ENCODE measurements at places on chromosomes 2 and 18.

DNA sequence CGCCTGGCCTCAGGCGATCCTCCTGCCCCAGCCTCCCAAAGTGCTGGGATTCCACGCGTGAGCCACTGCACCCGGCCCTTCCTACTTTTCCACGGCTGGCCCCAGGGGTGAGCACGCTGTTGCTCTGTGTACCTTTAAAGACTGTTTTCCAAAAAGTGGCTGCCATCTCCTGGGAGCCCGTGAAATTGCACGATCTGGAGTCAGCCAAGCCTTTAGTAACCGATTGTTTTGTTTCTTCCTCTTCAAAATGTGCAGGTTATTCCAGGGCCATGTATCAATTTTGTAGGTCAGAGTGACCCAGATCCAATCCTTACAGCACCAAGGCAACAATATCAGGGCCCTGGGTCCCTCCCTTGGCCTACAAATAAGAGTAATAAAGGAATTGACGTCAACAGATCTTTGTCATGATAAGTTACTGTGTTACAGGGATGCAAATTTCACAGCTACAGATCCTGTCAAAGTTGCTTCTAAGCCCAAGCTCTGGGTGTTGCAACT is 135.6 kb upstream of the ZNF236 start:
- peak; percentile 30 for DNase-seq

DNA sequence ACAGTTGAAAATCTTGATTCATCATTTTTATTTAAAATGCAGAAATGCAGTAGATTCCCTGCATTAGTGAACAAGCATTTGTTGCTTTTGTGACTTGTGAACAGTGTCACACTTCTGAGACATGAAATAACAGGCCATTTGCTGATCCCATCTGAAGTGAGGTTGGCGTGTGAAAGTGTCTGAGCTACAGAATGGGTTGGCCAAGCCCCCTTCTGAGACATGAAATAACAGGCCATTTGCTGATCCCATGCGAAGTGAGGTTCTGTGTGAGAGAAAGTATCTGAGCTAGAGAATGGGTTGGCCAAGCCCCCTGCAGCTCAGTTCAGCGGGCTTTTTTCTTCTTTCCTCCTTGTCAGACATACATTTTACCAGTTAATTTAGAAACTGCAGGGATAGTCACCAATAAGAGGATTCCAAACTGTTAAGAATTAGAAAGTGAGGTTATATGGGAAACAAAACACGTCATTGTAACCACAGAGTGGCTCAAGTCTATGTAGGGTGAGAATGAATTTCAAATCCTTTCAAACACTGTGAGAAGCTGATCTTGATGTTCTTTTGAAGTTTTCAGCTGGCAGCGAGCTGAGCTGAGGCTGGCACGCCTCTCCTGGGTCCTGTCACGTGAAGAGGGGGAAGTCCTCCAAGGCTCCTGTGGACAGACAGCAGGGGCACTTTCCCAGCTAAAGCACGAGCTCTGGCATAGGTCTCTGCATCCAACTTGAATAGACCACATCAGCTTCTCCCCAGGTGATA is 339.2 kb upstream of the SALL3 start:
- DNase-seq = no peak

- no peak for DNase-seq
Observed at GRCh38 chr2:105324101-105324500, 5.4 kb downstream of the TGFBRAP1 start.

DNA sequence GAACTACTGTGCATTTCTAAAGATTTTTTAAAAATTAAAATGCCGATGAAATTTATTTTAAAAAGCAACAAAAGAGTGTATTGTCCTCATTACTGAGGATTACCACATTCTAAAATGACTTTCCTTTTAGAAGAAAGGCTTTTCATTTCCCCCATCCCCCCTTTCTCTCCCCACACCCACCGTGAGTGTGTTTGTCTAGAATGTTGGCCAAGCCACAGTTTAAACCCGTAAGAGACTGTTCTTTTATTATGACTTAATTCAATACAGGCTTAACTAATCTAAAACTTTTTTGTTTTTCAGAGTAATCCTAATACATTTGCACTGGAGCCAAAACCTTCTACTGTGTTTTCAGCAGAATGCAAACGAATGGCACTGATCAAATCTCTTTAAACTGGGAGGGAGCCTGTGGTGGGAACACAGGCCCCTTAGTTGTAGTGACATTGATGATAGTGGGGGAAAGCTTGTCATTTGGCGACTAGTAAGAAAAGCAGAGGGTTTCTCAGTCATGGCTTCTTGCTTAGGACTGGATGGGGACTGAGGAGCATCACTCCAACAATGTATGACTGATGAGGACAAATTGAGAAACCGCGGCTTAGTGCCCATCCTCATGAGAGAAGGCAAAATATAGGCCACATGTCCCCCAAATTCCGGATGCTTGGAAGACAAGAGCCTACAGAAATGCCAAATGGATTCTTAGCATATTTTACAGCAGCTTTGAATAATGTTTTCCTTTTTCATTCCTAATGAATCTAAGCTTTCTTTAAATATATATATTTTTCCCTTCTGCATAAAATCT is 154.0 kb upstream of the SMIM21 start:
- DNase-seq = no peak

- no peak for DNase-seq
Observed at GRCh38 chr2:76008001-76008702, 297.4 kb upstream of the GCFC2 start.

- no peak for DNase-seq
Observed at GRCh38 chr2:29187926-29188325, 72.7 kb downstream of the CLIP4 start.

DNA sequence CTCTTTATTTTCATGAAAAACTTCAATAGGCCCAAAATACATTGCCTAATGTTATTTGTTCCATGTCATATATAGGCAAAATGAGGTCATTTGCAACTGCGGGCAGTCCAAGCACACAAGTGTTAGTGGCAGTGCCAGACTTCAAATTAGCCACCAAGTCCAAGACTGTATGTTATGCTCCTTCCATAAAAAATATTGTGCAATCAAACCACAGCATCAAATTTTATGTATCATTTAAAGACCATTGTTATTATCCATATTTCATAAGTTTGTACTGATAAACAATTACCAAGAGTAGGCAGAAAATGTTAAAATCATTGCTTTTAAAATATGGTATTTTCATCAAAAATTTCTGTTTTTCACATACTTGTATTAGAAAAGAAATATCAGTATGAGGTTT is 54.1 kb downstream of the XIRP2 start:
- DNase-seq = no peak

DNA sequence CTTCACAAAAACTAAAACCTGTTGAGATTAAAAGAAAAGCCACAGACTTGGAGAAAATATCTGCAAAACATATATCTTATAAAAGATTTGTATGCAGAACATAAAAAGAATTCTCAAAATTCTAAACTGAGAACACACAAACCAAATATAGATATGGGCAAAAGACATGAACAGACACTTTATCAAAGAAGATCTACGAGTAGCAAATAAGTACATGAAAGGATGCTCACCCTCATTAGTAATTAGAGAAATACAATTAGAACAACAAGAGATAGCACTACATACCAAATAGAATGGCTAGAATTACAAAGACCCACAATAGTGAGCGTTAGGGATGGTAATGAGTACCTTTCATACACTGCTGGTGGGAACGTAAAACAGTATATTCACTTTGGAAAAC is 63.9 kb upstream of the ZNF397 start:
- no peak for DNase-seq

DNA sequence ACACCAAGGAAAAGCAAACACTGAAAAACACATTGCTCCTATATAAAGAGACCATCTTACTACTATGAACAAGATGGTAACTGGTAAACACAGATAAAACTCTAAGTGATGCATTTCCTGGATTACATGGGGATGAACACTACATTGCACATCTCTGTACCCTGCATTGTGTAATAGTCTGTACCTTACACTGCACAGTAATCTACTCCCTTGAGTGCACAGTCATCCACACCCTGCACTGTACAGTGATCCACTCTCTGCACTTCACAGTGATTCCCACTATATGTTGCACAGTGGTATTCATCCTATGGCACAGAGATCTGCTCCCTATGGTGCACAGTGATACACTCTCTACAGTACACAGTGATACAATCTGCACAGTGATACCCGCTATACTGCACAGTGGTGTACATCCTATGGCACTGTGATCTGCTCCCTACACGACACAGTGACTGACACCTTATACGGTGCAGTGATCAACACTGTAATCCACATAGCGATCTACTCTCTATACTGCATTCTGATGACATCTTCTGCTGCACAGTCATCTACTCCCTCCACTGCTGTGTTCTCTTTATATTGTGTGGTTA is 462.2 kb upstream of the RGPD4 start:
- DNase-seq = no peak

DNA sequence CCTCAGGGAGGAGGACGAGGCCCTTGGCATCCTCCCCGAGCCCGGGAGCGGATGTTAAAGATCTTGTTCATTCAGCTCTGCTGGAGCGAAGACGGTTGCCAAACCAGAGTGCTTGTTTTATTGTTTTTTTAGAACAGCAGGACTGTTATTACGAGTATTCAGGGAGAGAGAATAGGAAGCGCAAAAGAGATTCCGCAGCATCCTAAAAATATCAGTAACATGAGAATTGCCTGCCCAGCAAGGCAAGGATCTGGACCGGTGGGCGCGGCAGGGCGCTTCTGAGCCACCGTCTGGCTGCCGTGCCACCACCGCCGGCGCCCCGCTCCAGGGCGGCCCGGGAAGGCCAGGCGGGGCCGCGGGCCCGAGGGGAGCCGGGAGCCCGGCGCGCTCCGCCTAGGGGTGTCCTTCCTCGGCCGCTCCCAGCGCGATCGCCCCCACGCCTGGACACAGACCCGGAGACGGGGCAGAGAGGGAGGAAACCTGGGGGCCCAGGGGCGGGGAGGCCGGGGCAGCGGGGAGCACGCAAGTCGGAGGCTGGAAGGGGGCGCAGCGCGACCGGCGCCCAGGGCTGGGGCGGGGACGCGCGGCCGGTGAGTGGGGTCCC is 843 bp downstream of the CYS1 start:
- peak; percentile 11 for DNase-seq

GRCh38 chr2:102588213-102588939 is 31.0 kb upstream of the SLC9A2 start:
- DNase-seq = no peak

- DNase-seq = no peak
Observed at GRCh38 chr18:77137851-77138250, 5.3 kb upstream of the MBP start.

DNA sequence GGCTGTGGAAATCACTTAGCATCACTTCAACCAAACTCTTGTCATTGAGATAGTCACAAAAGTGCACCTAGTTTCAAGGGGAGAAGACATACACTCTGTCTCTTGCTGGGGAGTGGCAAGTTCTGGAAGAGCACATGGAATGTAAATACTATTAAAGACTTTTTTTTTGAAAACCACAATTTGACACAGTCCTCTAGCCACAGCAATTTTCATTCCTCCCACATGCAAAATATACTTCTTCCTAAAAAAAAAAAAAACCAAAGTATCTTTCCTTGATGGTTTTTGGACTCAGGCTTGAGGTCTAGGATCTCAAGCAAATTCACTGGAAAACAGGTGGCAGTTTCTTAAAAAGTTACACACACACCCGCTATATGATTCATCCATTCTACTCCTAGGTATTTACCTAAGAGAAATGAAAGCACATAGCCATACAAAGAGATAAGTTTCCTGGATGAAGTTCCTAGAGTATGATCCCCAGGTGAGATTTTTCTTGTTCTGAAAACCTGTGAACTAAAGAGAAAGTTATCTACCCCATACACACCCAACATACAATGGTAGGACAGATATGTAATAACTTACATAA is 295.8 kb downstream of the SP3 start:
- no peak for DNase-seq

DNA sequence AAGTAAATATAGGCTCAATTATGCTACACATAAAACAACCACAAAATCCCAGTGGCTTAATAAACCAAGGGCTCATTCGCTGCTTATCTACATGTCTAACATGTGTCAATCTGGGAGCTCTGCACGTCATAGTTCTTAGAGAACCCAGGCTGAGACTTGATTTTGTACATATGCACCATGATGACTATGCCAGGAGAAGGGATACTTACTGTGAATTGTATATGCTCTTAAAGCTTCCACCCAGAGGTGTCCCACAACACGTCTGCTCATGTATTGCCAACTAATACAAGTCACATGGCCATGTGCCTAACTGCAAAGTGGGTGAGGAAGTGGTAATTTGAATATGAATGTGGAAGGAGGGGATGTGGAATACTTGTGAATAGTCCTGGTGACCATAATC is 262.1 kb downstream of the CPS1 start:
- no peak for DNase-seq

- no peak for DNase-seq
Observed at GRCh38 chr2:237861875-237862527, 2.6 kb downstream of the RAMP1 start.

DNA sequence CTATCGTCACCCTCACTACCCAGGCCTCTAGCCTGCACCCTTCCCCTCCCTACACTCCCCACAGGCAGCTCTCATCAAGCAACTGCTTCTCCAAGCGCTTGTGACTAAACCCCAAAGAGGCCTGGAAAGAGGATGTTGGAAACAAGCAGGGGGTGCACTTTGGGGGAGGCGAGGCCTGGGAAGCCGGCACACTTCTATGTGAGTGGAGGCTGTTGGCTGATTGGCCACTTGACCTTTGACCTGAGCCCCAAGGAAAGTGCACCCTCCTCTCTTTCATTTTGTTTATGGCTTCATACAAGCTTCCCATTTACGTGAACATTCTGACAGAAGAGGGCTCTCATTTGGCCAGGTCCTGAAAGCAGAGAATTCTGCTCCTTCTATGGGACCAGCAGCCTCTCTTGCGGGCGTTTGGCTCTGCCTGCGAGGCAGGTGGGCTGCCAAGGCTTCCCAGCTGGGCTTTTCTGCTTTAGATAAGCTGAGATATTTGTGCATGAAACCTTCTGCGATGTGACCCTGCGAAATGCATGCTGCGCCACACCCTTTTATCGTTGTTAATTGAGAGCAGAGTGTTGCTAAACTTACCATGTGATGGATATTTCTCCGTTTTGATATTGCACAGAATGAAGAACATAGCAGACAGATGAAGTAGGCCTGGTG is 134.8 kb upstream of the NCK2 start:
- DNase-seq = no peak

GRCh38 chr18:45621061-45621511 is 5.8 kb downstream of the SLC14A2 start:
- peak; percentile 60 for DNase-seq

DNA sequence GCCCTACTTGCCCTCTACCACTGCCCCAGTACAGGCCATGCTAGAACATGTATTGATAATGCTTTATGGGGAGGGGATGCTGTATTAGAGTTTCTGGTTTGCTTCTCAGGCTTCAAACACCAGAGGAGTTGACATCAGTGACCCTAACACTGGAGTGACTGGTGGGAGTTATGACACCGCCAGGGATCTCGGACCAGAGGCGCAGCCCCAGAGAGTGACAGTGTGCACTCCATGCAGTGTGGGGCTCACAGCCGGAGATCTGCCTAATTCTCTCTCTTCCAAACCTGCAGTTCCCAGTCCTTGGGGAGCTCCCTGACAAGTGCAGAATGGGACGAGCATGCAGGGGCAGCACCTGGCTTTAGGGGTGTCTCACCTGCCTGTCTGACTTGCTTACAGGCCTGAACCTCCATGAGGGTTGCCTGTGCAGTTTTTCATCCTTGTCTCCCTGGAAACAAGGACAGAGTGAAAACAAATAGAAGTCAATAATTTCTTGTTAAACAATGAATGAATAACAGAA is 244.9 kb upstream of the MYT1L start:
- DNase-seq = no peak

Measured in CD4-positive, alpha-beta T cell treated with Interleukin-12 subunit alpha and Interleukin-12 subunit beta, for 1 hour (primary cell).